Fibroblast of mammary gland (primary cell): ENCODE measurements at places on chromosomes 7 and 10.

GRCh38 chr7:92763636-92764423 is 72.5 kb downstream of the CDK6 start:
- DNase-seq: peak; percentile 74

DNA sequence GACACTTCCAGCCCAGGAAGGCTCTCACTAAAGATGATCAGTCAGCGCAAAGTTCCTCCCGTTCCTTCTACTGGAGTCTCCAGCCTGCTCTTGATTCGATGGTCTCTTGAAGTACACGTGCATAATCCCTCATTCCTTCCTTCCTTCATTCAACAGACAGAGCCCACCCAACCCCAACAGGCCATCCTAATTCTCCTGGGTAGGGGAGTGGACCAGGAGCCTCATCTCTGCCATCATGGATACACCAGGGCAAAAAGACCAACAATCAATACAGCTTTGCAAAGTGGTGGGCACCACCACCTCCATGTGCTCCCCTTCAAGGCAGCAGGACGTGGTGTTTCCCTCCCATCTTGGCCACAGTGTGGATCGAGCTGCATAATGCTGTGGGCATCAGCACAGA is 446.3 kb downstream of the GRID1 start:
- DNase-seq: no peak

DNA sequence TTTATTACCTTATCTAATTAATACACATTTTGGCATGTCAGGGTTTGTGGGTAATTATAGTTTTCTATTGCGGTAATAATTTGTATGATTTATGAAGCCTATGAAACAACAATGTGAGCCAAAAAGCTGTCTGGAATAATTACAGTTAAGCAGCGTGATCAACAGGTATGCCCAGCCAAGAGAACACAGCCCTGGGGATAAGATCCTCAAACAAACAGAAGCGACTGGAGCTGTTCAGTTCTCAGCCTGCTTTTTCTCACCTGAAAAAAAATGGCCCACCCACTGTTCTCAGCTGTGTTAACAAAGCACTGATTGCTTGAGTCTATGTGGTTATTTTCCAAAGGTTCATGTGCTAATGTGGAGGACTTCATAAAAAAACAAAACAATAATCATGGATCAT is 855.8 kb downstream of the GATA3 start:
- DNase-seq: no peak

DNA sequence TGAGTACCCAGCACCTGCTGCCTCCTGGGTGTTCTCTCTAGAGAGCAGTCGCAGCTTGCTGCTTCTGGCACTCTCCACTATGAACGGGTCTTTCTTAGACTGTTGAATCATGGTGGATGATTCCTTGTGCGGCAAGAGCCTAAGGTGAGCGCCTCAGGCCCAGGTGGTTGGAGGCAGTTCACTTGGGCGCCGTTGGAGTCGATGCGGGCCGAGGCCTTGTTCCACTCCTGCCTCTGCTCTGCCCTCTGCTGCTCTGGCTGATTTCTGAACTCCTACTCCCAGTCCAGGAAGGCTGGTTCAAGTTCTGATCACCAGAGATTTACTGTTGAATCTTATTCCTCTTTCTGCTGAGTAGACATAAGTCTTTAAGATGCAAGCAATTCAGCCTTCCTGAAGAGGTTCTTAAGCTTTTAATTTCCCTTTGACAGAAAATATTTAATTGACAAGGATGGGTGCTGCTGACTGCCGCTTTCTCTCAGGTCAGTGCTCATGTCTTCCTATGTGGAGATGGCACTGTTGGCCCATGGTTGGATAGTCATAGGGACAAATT is 10.4 kb downstream of the YKT6 start:
- DNase-seq: no peak

- no peak for DNase-seq
Observed at GRCh38 chr7:9835199-9835598, 1138.5 kb upstream of the PHF14 start.

GRCh38 chr7:68399991-68400590 is 1198.2 kb upstream of the AUTS2 start:
- DNase-seq: no peak

DNA sequence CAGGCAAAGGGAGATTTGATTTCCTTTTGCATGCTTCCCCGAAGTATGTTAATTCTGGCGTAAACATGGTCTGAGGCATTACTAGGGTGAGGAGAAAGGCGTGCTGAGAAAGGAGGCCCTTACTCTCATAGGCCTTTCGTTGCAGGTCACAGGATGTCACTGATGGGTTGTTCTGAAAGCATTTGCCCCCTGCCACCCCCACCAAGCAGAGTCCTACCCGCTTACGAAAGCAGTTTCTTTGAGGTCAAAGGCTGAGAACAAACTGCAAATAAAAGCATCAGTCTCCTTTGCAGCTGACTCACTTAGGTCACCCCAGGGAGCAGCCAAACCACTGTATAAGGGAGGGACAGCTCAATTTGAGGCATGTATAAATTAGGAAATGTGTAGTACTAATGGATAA is 57.1 kb downstream of the BPGM start:
- DNase-seq: peak; percentile 88

DNA sequence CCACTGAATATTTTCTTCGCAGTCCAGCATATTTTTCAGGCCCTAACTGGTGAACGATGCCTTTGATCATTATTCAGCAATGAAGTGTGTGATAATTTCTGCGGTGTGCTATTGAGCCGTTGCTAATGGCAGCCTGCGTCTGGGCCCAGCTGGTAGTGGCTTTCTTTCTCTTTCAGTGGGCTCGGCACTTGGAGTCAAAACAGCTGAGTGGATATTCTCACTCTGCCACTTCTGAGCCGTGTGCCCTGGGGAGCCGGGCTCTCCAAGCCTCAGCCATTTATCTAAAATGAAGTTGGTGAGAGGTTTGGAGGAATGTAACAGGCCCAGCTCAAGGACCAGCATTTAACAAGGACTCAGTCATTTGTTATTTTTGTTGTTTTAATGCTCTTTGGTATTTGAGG is 87.5 kb upstream of the IFRD1 start:
- no peak for DNase-seq
